IMR-90 (cell line): ENCODE measurements at places on chromosomes 13 and 19.

- DNase-seq, result no peak
- H3K4me3 ChIP-seq, result no peak overlapping the region
- H3K4me1 ChIP-seq, result peaks cover 2% of the 10 kb centered on the region; the same call in 1 of the 2 replicates
- no peaks in the 10 kb centered on the region for H3K27me3 ChIP-seq
- no peaks in the 10 kb centered on the region for H3K36me3 ChIP-seq
- no peak overlapping the region for H3K27ac ChIP-seq
Observed at GRCh38 chr13:93375491-93375890, 148.9 kb downstream of the GPC6 start.

GRCh38 chr13:100349594-100349993 lies 239.0 kb downstream of the GGACT start:
- no peaks in the 10 kb centered on the region for H3K36me3 ChIP-seq
- H3K4me3 ChIP-seq, result no peak overlapping the region
- DNase-seq, result no peak
- H3K4me1 ChIP-seq, result no peaks in the 10 kb centered on the region
- no peak overlapping the region for H3K27ac ChIP-seq
- no peaks in the 10 kb centered on the region for H3K27me3 ChIP-seq

DNA sequence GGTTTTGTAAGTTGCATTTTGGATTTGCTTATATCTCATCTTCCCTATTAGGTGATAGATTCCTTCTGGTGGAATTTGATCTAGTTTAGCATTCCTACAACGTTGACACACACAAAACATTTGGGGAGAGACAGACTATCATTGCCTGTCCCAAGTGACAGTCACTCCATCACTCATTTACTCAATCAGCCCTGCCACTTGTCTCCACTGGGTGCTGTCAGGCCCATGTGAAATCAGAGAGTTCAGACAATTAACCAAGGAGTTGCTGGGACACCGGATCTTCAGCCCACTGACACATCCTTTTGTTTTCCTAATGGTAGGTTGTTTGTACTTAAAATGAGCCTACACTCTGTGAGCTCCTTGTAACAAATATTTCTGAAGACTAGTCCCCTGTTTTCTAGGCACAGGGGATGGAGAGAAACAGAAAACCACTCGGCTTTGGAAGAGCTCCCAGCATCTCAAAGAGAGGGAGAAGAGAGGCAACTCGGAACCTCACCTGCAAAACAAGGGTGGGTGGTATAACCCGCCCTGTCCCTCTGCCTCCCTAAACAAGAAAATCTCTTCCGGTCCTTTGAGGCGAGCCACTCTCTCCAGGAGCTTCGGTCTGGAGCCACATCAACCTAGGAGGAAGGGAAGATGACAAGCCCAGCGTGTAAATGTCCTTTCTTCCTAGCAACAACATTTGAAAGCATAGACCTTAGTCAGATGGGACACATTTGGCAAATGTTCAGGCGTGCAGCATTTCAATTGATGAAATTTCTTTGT lies 440.9 kb upstream of the KLF12 start:
- no peak for DNase-seq
- peaks cover 6% of the 10 kb centered on the region; the same call in 1 of the 2 replicates for H3K27me3 ChIP-seq
- H3K4me1 ChIP-seq, result peaks cover 2% of the 10 kb centered on the region; the same call in 1 of the 2 replicates
- H3K36me3 ChIP-seq, result no peaks in the 10 kb centered on the region

DNA sequence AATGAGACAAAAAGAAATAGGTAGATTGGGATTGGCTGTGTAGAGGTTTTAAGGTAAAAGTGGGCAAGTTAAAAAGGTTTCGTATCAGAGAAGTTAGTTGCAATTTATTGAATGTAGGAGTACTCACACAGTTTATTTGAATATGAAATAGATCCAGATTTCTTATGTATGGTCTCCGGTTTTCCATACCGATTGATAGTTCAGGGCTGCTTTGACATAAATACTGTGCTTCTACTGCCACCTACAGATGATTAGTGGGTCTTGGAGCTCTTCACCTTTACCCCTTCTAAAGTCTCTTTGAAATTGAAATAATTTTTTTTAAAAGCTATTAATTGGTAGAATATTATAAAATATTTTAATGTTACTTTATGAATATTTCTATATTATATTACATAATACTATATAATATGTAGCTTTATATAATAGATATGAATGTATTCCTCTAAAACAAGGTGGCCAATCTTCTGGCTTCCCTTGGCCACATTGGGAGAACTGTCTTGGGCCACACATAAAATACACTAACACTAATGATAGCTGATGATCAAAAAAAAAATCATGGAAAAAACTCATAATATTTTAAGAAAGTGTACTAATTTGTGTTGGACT lies 7.7 kb upstream of the GPR18 start:
- H3K4me3 ChIP-seq, result no peak overlapping the region
- no peaks in the 10 kb centered on the region for H3K4me1 ChIP-seq
- H3K36me3 ChIP-seq, result peaks cover 5% of the 10 kb centered on the region
- peak; percentile 63 for DNase-seq
- H3K27me3 ChIP-seq, result no peaks in the 10 kb centered on the region

- no peaks in the 10 kb centered on the region for H3K4me1 ChIP-seq
- H3K27ac ChIP-seq, result no peak overlapping the region
Observed at GRCh38 chr19:8663920-8664670, 33.7 kb downstream of the NFILZ start.

- no peak for DNase-seq
- peaks cover 3% of the 10 kb centered on the region; the same call in 1 of the 2 replicates for H3K4me1 ChIP-seq
- H3K27ac ChIP-seq, result no peak overlapping the region
- H3K27me3 ChIP-seq, result peaks cover 96% of the 10 kb centered on the region
- no peak overlapping the region for H3K4me3 ChIP-seq
- no peaks in the 10 kb centered on the region for H3K36me3 ChIP-seq
Observed at GRCh38 chr13:27964741-27965323, 4.3 kb downstream of the CDX2 start.

DNA sequence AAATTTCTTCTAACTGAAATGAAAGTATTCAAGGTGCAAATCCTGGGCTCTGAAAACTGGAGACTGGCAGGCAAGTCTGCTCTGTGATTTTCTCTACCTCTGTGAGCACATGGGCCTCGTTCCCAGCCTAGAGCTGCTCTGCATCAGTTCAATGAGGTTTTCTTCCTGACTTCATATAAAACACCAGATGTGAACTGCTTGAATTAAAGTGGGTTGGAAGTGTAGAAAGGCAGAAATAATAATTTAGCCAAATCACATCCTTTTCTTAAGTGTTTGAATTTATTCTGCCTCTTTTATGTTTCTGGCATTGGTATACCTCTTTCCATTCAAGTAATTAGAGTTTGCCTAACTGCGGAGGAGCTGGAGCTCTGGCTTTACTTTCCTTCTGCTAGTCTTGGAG lies 540.8 kb downstream of the OLFM4 start:
- no peaks in the 10 kb centered on the region for H3K27me3 ChIP-seq
- DNase-seq, result no peak
- no peaks in the 10 kb centered on the region for H3K4me1 ChIP-seq
- no peaks in the 10 kb centered on the region for H3K36me3 ChIP-seq
- no peak overlapping the region for H3K4me3 ChIP-seq

GRCh38 chr13:110872034-110872767 lies 42.7 kb downstream of the ANKRD10 start:
- no peak overlapping the region for H3K4me3 ChIP-seq
- H3K27me3 ChIP-seq, result no peaks in the 10 kb centered on the region
- peaks cover 11% of the 10 kb centered on the region; the same call in 1 of the 2 replicates for H3K4me1 ChIP-seq
- H3K27ac ChIP-seq, result no peak overlapping the region
- no peak for DNase-seq

DNA sequence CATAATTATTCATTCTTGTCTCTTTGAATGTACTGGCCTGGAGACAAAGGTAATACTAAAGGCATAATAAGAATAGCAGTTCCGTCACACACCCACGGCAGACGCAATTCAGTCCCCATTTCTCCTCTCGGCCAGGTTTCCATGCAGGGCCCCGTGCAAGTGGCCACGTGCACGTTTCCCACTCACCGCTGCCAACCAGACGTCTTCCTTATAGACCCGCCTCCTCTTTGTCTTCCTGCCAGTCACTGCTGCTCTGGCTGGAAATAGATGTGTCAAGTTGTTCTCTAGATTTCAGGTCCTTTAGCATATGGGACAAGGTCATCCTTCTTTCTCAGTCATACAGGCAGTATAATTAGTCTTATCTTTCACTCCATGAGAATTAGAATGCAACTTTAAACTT lies 204.3 kb downstream of the SUCLA2 start:
- peaks cover 5% of the 10 kb centered on the region; the same call in 1 of the 2 replicates for H3K27me3 ChIP-seq
- H3K27ac ChIP-seq, result no peak overlapping the region
- no peaks in the 10 kb centered on the region for H3K36me3 ChIP-seq
- no peak for DNase-seq
- no peaks in the 10 kb centered on the region for H3K4me1 ChIP-seq

- peak overlapping the region; percentile 26; the same call in 1 of the 2 replicates for H3K27ac ChIP-seq
- H3K4me1 ChIP-seq, result peaks cover 8% of the 10 kb centered on the region
- peak; percentile 59 for DNase-seq
- peak overlapping the region; percentile 50 for H3K4me3 ChIP-seq
Observed at GRCh38 chr19:40596608-40597328, 4.4 kb upstream of the LTBP4 start.

DNA sequence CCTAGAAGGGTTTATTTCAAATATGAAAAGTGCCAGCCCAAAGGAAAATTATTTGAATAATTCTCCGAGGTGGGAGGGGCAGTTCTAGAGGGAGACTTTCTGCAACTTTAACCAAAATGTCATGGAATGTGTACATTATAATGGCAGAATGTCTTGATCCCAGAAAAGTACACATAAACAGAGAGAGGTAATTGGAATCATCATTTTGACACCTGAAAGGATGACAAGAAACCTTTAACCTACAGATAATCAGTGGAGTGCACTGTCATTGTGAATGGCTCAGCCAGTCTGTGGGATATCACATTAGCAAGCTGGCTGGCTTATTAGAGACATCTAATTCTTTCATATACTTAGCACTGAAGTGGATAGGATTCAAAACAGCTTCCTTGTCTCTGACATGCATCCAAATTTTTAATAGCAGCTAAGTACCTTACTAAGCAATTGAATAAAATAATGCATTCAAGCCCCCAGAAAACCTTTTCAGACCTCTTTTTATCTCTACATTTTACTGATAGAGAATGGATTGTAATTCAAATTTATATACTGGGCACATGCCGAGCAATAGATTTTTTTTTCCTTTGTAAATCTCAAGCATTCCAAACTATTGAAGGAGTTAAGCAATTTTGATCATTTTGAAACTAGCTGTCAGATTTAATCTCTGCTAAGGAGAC lies 468.6 kb downstream of the COG6 start:
- H3K4me3 ChIP-seq, result no peak overlapping the region
- no peaks in the 10 kb centered on the region for H3K27me3 ChIP-seq
- no peak for DNase-seq
- no peak overlapping the region for H3K27ac ChIP-seq
- H3K36me3 ChIP-seq, result no peaks in the 10 kb centered on the region

DNA sequence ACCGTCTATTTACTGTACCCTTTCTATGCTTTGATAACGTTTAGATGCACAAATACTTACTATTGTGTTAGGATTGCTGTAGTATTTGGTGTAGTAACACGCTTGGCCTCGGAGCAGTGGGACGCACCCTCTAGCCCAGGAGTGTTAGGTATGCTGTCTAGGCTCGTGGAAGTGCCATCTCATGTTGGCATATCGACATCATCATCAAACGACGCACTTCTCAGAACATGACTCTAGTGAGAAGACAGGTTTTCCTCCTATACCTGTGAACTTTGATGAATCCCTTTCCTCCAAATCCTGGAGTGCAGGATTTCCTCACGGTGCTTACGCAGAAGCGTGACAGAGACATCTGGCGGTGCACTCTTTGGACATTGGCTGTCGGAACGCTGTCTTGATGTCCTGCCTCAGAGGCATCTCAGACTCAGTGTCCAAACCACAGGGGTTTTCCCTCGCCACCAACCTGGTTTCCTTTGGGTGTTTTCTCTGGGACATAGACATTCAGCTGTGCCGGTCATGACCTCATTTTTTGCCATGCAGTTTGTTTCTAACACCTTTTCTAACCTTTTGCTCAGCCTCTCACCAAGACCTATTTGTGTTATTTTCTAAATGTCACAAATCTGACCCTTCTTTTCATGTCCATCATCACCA lies 6.3 kb downstream of the SNRNP70 start:
- peaks cover 65% of the 10 kb centered on the region for H3K36me3 ChIP-seq
- no peaks in the 10 kb centered on the region for H3K27me3 ChIP-seq
- H3K4me3 ChIP-seq, result no peak overlapping the region
- H3K4me1 ChIP-seq, result peaks cover 3% of the 10 kb centered on the region

DNA sequence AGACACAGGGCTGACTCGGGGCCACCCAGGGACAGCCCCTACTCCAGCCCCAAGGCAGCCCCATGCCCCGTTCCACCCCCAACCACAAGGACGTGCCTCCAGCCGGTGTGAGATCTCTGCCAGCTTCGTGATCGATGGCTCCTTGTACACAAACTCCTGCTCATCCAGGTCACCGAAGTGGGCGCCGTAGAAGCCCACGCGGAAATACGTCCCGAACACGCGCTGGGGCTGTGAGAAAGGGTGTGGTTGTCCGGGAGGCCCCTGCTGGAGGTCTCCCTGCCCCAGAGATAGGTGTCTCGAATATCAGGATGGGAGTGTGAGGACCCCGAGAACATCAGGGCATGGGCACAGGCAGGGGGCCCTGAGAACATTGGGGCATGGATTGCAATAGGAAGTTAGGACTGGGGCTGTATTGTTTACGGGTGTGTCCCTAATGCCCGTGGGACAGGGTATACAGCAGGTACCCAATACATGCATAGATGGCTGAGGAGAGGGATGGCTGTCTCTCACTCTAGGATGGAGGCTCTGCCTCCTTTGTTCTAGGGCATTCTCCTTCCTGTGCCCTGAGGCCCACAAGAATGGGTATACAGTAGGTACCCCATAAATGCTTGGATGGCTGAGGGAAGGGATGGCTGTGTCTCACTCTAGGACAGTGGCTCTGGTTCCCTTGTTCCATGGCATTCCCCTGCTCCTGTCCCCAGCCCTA lies 5.3 kb upstream of the KANK2 start:
- no peak overlapping the region for H3K4me3 ChIP-seq
- peaks cover 13% of the 10 kb centered on the region for H3K4me1 ChIP-seq

GRCh38 chr13:46551410-46552302 lies 1.3 kb upstream of the LRCH1 start:
- peaks cover 4% of the 10 kb centered on the region for H3K4me1 ChIP-seq
- no peaks in the 10 kb centered on the region for H3K36me3 ChIP-seq
- peak; percentile 75 for DNase-seq
- no peak overlapping the region for H3K27ac ChIP-seq
- H3K27me3 ChIP-seq, result no peaks in the 10 kb centered on the region
- H3K4me3 ChIP-seq, result no peak overlapping the region

DNA sequence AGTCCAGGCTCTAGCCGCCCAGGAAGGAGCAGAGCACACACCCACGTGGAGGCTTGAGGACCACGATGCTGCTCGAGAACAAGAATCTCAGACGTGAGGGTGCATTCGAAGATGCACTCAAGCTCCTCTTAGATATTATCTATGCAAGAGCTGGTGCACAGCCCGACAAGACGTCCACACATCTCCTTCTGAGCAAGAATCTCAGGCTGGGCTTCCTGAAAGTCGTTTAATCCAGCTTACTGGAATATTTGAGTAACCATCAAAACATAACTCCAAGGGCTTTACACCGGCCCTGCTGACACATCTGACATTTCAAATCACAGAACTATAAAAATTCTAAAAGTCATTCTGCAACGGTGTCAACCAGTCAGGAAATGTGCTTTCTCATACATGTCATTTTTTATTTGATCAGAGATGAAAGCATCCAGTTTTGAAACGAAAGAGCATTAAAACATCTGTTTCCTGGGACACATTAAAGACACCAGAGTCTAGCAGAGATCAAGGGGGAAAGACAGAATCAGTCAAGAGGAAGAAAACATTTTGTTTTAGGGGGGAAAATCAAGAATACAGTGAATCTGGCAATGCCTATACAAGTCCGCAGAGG lies 177.7 kb upstream of the IRS2 start:
- H3K36me3 ChIP-seq, result no peaks in the 10 kb centered on the region
- H3K4me1 ChIP-seq, result no peaks in the 10 kb centered on the region
- DNase-seq, result no peak
